ENCODE measurements at places on chromosomes 1 and 21.

DNA sequence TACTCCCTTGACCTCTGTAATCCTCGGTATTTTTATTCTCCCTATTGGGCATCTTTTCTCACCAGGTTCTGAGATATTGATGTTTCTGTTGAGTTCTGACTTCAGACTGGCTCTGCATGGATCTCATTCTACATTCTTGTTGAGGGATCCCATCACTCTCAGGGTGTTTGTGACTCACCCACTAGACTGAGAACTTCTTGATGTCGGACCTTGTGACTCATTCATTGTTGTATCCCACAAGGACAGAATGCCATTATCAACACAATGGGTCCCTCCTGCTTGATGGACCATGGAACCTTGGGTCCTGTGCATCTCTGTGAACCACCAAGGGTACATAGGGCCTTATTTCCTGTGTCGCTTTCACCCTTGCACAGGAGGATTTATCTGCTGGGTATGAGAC lies 174.1 kb downstream of the PBX1 start:
- DNase-seq, result no peak

DNA sequence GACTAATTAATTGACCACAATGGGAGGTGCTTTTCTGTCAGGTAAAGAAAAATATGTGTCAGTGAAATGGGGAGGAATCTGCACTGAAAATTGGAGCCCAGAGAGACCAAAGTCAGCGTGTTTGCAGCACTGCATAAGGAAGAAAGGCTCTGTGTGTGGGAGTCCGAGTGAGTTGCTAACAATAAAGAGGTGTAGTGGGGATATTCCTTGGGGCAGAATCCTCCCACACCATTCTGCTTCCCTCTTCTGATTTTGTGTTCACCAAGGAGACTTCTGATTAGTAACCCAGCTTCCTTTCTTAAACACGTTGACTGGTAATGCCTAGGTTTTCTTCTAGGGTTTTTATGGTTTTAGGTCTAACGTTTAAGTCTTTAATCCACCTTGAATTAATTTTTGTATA lies 240.5 kb downstream of the RPS6KC1 start:
- DNase-seq, result no peak

DNA sequence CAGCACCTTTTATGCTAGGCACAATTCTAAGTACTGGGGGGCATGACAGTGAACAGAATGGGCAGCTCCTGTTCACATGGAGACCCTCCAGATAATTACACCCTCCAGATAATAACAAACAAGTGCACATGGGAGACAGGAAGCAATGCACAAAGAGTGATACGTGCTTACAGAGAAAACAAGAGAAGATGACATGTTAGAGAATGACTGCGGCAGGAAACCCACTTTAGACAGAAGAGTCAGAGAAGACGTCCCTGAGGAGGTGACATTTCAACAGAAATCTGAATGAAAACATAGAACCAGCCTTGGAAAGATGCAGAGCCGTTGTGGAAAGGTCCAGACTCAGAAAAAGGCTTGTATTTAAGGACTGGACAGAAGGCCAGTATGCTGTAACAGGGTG lies 54.7 kb upstream of the ARTN start:
- DNase-seq, result no peak

DNA sequence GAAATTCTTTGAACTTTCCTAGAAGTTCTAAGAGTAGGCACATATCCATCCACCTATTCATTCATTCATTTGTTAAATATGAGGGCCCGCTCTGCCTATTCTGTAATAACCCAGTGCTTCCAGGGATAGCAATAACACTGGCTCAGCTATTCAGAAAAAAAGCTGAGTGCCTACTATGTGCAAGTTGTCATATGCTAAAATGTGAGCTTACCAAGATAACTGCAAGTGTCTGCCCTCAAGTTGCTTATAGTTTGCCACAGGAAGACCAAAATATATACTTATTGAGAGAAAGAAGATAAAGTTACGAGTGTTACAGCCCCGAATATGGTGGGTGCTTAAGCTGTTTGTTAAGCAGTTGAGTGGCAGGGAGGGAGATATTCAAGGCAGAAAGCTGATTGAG lies 39.6 kb downstream of the CD55 start:
- DNase-seq, result no peak

- DNase-seq, result no peak
These were observed 8.8 kb downstream of the GIPC2 start for GRCh38 chr1:78054559-78054958.

- no peak for DNase-seq
These were observed 600.5 kb downstream of the USP25 start for GRCh38 chr21:16330082-16330907.

GRCh38 chr1:103761896-103762295 lies 12.2 kb downstream of the AMY1C start:
- DNase-seq, result no peak

GRCh38 chr1:202199040-202199889 lies 5.7 kb downstream of the LGR6 start:
- no peak for DNase-seq

GRCh38 chr21:45255381-45256020 lies 32.2 kb downstream of the POFUT2 start:
- no peak for DNase-seq

DNA sequence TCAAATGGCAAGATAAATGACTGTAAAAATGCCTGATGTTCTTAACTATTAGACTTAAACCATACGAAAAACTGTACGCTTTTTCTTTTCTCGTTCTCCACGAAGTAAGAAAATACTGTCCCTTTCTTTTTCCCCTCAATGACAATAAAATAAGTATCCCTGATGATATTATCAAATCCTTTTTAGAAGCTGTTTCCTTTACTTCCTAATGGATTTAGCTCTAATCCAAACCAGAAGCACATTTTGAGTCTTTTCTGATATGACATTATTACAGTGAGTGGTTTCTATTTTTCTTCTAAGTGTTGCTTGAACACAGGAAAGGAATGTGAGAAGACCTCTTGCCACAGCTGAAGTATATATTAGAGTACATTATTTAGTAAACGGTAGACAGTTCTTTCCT lies 32.4 kb downstream of the DNM3 start:
- DNase-seq, result no peak

GRCh38 chr21:41232013-41232412 lies 64.1 kb downstream of the BACE2 start:
- DNase-seq, result no peak

DNA sequence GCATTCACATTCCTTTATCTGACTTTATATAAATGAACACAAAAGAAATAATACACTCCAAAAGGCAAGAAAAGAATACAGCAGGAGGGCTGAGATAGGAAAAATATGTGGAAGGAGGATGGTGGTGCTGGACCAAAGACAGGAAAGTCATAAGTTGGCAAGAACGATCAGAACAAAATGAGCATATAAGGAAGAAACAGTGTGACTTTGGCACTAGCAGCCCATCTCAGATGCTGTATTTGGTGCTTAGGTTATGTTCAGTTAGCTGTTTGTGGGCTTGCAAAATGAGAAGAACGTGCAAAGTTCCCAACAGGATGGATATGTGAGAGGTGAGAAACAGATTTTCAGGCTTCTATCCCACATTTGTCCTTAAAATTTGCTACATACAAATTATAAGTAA lies 719.8 kb upstream of the ADGRL4 start:
- DNase-seq, result no peak

GRCh38 chr21:32380940-32381339 lies 11.9 kb downstream of the URB1 start:
- no peak for DNase-seq

DNA sequence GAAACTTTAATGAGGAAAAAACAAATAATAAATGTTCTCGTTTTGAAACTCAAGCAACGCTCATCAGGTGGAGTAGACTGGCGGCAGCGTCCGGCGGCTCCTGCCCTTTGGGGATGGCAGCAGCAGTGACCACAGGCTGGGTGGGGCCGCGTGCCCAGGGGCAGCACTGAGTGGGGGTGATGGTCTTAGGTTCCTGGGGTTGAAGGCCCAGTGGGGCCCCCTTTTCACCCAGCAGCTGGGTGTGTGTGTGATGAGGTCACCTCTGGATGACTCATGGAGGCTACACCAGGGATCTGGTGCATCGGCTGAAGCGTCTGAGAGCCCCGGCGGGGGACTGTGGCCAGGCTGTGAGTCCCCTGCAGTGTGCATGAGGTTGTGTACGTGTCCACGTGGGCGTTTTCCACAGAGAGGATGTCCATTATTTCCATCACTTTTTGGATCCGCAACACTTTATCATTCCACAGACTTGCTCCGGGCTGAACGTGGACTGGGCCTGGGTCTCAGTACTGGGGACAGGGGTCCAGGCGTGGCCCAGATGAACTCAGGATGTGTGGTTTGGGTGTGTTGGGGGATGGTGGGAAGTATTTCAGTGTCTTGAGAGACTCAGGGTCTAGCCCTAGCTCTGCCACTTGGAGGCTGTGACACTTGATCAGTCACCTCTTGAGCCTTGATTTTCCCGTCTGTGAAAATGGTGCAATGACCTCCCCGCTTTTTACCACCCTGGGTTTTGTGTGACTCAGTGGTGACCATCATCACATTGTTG lies 25.6 kb downstream of the LDLRAP1 start:
- peak; percentile 54 for DNase-seq

DNA sequence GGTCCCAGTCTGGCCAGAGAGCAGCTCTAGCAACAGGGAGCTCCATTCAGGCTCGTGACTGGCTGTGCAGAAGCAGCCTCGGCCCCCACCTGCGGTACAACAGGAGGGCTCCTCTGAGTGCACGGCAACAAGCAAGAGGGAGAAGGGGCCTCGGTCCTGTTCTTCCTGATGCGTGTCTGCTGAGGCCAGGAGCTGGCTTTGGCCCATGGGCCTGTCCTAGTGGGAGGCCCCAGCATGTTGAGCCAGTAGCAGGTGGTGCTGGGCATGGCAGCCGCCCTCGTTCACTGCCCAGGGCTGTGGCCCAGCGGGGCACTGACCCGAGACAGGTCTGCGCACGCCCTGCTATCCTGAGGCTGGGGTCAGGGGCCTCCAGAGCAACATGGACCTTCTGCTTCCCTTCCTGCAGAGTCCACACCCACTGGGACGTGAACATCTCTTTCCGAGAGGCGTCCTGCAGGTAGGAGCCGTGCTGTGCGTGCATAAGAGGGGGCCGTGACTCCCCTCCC lies 7.0 kb downstream of the SAMD11 start:
- no peak for DNase-seq

DNA sequence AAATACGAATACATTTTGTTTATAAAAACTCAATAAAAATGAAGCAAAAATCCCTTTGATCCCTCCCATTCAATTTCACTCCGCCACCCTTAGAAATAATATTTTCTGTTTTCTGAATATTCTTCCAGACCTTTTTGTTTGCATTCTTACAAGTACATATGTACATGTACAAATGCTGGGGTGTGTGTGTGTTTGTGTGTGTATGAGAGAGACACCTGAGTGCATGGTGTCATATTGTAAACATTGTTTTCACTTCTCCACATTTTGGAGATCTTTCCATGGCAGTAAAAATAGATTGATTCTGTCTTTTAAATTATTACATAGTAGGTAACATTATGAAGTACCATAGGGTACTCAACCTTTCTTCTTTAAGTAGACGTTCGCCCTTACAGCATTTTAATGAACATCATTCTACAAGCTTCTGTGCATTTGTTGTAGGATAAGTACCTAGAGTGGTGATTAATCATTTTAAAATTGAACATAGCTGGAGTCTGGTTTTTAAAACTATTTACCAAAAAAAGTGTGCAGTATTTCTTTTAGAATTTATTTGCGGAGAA lies 1.3 kb upstream of the MPC2 start:
- DNase-seq, result no peak

DNA sequence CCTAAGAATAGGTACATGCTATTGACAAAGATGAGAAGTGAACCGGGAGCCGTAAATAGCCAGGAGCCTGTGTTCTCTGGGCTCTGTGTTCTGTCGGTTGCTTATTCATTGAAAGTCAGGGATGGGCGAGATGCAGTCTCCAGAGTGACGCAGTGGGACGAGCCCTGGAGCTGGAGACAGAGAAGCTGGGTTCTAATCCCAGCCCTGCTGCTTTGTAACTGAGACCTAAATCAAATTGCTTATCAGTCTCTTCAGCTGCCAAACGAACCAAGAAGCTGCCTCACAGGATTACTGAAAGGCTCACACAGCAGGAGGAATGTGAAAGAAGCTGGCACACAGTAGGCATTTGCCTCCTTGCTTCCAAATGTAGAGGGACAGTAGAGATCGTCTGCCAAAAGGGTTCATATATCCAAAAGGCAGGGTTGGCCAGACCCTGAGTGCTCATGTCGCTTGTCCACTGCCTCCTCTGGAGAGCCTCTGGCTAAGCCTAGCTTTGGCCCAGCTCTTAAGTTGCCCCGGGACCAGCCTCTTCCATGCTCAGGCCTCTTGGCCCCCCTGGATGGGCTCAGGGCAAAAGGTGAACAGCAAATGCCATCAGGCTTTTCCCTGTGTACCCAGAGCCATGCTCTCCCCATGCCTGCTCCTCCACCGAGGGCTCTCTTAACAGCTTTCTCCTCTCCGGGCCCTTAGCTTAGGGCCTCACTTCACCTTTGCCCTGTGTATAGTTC lies 134.2 kb upstream of the IPO9 start:
- no peak for DNase-seq

DNA sequence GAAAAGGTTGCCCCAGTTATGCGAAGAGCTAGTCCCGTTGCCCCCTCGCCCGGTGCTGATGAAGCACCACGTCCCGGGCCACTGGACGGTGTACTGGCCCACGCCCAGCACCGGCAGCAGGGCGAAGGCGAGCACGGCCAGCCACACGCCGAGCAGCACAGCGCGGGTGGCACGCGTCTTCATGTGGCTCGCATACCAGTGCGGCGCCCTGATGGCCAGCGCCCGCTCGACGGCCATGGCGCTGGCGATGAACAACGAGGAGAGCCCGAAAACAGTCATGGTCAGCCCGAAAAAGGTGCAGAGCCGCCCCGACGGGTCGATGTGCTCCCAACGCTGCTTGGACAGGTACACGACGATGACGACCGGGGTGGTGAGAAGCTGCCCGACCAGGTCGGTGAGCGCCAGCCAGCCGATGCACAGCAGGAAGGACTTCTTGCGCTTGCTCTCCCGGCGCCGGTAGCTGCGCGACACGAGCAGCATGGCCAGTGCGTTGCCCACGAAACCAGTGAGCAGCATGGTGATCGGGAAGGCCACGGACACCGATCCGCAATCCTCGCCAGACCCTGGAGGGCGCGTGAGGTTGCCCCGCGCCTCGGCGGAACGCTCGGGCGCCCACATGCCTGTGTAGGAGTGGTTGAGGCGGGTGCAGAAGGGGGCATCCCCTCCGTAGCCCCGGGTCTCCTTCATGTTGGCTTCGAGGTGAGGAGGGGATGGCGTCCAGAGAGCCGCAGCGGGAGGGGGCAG lies 553 bp downstream of the PTGER3 start:
- peak; percentile 16 for DNase-seq

DNA sequence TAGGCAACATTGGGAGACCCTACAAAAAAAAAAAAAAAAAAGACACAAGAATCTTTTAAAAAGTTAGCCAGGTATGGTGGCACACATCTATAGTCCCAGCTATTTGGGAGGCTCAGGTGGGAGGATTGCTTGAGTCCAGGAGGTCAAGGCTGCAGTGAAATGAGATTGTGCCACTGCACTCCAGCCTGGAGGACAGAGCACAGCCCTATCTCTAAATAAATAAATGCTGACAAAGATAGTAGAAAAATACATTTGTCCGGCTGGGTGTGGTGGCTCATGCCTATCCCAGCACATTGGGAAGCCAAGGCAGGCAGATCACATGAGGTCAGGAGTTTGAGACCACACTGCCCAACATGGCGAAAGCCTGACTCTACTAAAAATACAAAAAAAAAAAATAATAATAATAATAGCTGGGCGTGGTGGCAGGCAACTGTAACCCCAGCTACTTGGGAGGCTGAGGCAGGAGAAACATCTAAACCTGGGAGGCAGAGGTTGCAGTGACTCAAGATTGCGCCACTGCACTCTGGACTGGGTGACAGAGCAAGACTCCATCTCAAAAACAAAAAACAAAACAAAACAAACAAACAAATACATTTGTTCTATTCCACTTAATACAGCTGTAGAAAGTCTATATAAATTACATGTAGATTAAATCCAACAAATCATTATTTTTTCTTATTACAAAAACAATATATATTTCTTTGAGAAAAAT lies 48.5 kb downstream of the PHACTR4 start:
- no peak for DNase-seq
